ENCODE measurements at places on chromosomes 2 and 18. TPM values are rescaled to one million over a fixed set of nuclear protein-coding genes. Genes with fewer than 3 reads are reported as not detected.
A peak's percentile ranks its signal among the peaks of the same experiment; 100 is the strongest.

GRCh38 chr2:96928277-96928781 is 58.1 kb downstream of the FAM178B start:
- no peak for DNase-seq

- peak; percentile 27 for DNase-seq
Measured at GRCh38 chr2:29165362-29166241, 50.4 kb downstream of the CLIP4 start.

GRCh38 chr2:166238176-166238575 is 110.4 kb upstream of the SCN1A start:
- no peak for DNase-seq

- DNase-seq: no peak
Measured at GRCh38 chr2:167215595-167215994, 327.3 kb downstream of the XIRP2 start.

DNA sequence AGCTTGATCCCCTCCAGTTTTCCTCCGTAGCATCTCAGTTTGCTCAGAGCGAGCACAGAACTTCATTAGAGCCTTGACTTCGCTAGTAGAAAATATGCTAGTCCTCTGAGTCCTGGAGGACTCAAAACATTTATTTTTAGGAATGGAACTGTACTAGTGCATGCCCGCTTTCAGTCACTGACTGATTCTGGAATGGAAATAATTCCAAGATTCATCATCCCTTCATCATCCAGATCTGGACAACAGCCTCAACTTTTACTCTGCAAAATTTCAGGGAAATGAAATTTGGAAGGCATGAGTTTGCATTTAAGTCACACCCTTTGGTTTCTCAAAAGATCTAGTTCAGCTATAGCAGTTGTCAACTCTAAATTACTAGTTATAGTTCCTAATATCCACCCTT is 304.6 kb downstream of the XIRP2 start:
- DNase-seq: no peak

- no peak for DNase-seq
Measured at GRCh38 chr2:108924580-108925251, 64.3 kb downstream of the EDAR start.

DNA sequence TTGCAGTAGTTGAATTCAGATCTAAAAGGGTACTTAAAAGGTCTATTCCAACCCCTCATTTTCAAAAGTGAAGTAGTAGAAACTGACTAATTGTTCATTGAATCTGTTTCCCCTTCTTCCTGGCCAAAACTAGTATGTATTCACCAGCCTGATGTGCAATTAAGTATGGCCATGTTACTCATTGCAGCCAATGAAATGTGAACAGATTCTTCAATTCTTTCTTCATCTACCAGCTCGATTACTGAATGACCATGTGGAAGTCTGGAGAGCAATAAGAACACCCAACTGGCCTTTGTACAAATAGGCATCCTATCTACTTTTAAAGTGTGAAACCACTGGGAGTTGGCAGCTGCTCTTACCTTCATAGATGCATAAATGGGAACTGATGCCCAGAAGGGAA is 449.0 kb upstream of the ID2 start:
- DNase-seq: no peak

DNA sequence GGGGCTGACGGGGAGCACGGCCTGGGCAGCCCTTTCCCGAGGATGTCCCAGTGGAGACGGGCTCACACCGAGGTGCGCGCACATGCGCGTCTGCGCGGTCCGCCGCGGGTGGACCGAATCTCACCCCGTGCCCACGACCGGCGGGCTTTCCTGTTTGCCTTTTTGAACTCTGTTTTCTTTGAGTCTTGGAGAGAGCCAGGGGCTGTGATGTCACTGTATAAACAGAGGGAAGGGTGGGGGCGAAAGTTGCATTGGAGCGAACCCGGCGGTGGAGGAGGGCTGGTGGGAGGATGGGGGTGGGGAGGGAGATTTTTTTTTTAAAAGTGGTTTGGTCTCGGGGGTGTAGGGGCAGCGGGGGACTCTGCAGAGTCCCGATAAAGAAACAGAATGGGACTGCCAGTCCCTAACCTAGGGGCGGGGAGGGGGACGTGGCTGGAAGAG is 141.2 kb upstream of the CTAGE1 start:
- peak; percentile 74 for DNase-seq

- DNase-seq: peak; percentile 82
Measured at GRCh38 chr2:64653109-64654062, at the start of gene SERTAD2. TSS of gene SERTAD2 (minus strand) at chr2:64653913. CDS start at chr2:64636871, 17,042 bp downstream.

DNA sequence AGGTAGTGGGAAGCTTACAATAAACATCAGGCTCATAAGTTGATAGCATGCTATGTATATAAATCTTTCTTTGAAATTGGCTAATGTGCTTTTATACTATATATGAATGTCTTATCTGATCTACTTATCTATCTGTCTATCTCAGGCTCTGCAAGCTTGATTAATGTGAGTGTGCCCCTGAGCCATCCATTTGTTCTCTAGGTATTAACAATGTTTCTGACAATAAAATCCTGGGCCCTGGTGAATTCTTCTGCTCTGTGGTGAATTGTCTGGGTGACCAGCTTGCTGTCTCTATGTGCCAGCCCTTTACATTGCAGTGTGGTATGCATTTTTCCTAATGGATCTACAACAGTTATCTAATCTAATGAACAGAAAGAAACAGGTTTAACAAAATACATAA is 295.9 kb downstream of the HRH4 start:
- no peak for DNase-seq

DNA sequence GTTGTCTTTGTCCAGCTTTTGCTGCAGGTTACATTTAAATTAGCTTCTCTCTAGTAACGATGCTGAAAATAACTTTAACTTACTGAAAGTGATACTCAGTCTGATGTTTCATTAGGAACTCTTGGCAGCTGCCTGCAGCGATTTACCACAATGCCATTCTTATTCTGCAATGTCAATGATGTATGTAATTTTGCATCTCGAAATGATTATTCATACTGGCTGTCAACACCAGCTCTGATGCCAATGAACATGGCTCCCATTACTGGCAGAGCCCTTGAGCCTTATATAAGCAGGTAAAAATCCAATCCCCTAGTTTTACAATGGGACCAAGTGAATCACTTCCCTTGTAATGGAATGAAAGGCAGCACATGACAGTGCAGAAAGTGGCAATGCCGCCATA is 16.3 kb upstream of the MFF start:
- DNase-seq: no peak

SNRNP27 gene
- polyA plus RNA-seq: 64.5 TPM

LRATD1 gene
- polyA plus RNA-seq: 28.0 TPM

NCKAP5 gene
- polyA plus RNA-seq: 6.5 TPM

CABYR gene
- polyA plus RNA-seq: 6.2 TPM

ANAPC1 gene
- 37.7 TPM for polyA plus RNA-seq

DLX1 gene
- polyA plus RNA-seq: 0.39 TPM

ERFE gene
- 8.1 TPM for polyA plus RNA-seq

Measured in renal pelvis (tissue), 12 donors.